ENCODE measurements at places on chromosomes 1 and 21.
A peak's percentile ranks its signal among the peaks of the same experiment; 100 is the strongest.

- DNase-seq: no peak
These were observed 9.0 kb upstream of the RHBG start for GRCh38 chr1:156359973-156360372.

GRCh38 chr1:33161061-33161681 is 20.7 kb downstream of the TRIM62 start:
- DNase-seq: no peak

DNA sequence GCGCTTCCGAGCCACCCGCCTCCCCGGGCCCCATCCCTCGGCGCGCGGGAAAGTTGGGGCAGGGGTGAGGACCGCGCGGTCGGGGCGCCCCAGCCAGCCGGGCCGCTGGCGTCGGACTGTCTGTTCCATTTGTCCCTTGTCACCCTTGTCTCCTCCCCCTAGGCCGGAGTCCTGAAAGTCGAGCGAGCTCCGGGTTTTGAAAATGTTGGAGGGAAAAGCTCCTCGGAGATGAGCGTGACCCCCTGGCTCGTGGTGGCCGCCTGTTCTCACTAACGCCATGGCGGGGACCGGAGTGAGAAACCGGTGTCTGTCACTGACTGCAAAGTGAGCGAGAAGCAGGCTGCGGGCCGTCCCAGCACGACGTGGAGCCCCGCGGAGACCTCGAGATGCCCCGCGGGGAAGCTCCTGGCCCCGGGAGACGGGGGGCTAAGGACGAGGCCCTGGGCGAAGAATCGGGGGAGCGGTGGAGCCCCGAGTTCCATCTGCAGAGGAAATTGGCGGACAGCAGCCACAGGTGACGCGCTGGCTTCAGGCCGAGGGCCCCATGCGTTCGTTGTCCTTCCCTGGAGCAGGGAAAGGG is 491 bp downstream of the PER3 start:
- DNase-seq: no peak

GRCh38 chr1:200638073-200638472 is 17.5 kb upstream of the KIF14 start:
- no peak for DNase-seq

- no peak for DNase-seq
These were observed 97.1 kb upstream of the C1orf87 start for GRCh38 chr1:60170709-60171108.

DNA sequence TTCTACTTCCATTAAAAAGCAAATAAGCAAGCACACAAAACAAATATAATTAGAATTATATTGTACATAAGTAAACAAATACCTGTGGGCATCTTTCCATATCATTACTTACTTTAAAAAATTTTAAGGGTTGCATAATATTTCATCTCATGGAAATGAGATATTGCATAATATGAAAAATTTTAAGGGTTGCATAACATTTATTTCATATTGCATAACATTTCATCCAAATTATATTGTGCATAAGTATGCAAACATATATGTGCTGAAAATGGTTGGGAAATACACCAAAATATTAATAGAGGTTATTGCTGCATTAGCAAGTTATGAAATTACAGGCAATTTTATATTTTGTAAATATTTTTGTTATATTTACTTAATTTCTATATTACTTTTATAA is 213.7 kb downstream of the KCNH1 start:
- no peak for DNase-seq

DNA sequence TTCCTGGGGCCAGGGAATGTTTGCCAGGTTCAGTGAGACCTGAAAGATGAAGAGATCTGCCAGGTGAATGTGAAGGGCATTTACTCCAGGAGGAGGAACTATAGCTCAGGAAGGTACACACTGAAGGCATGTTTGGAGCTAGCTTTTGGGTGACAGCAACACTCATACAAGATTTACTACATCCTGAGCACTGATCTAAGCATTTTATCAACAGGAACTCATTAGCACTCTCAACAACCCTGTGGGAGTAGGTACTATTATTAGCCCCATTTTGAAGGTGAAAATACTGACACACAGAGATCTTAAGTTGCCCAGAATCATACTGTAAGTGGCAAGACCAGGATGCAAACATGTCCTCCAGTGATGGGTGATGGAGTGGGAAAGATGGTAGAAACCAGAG is 6.7 kb downstream of the GADD45A start:
- no peak for DNase-seq

DNA sequence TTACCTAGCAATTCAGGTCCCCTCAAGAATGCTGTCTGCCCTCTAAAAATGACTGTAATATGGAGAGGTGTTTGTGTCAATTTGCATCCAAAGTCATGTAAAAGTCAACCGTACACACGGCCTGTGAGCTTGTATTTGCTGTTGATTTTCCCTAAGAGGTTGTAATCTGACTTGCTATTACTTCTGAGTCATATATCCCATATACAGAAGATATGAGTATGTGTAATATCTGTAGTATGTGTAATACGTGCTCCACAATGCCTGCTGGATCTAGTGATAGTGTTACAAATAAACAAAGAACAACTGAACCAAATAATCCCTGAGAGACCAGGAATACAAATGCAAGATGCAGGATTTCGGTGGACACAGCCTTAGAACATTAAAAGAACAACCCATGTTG is 1.4 kb upstream of the KCNJ6 start:
- DNase-seq: no peak

- no peak for DNase-seq
These were observed 42.8 kb downstream of the POFUT2 start for GRCh38 chr21:45244799-45245340.

DNA sequence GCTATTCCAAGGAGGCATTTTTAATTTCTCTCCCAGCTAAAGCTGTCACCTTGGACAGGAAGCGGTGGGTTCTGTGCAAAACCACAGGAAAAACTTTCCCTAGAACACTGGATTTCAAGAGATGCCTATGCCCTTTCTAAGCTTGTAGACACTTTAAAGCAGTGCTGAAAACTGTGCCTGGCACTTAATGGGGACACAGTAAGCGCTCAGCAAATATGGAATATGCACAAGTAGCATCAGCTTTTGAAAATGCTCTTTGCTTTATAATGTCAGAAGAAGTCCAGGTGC is 50.9 kb upstream of the TARBP1 start:
- DNase-seq: no peak

GRCh38 chr1:83705091-83705490 is 293.8 kb downstream of the TTLL7 start:
- DNase-seq: no peak

- DNase-seq: no peak
These were observed 213.0 kb downstream of the CRB1 start for GRCh38 chr1:197481101-197481500.

- DNase-seq: no peak
These were observed 183.3 kb downstream of the ST6GALNAC3 start for GRCh38 chr1:76257823-76258222.

DNA sequence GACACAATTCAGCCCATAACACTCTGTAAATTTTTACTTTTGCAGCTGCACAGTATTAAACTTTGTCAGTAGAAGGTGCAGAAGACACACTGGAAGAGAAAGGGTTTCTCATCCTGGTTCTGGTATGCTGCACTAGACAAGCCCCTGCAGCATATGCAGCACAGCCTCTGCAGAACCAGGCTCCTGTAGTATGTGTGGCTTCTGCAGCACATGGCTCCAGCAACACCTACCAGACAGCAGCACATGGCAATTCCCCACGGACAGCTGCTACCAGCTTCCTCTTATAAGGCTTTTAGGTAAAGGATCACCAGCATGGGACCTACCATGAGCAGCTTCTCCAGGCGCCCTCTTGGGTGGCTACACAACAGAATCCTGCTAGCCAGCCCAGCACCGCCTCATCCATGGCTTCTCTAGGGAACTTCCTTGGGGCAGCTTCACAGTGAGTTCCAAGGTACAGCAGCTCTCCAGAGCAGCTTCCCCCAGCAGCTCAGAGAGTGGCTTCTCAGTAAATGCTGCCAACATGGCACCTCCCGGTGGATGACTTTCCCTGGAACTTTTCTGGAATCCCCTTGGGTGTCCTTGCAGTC is 534.4 kb upstream of the CXADR start:
- DNase-seq: no peak

DNA sequence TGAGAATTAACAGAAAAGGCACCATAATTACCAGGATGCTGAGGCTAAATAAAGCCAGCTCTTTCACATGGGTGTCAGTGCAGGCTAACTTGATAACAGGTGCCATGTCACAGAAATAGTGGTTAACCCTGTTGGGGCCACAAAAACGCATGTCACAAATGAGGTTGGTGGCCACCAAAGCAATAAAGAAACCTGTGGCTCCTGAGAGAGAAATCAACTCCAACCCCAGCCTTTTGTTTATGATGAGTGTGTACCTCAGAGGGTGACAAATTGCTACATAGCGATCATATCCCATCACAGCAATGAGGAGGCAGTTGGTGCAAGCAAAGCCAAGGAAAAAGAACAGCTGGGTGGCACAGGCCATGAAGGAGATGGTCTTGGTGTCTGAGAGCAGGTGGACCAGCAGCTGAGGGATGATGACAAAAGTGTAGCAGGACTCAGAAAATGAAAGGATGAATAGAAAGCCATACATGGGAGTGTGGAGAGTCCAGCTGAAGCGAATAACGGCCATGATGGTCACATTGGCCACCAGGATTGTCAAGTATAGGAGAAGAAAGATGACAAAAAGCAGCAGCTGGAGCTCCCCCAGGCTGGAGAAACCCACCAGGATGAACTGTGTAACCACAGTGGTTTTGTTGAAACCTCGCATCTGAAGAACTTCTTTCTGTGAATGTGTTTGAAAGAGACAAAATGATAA is at the start of gene OR10T2:
OR10T2 (minus strand) TSS at position 649 of the 697 bp plus-strand sequence; CDS start at position 649, 0 bp downstream.
- no peak for DNase-seq

GRCh38 chr1:191889623-191890003 is 268.6 kb upstream of the RGS18 start:
- no peak for DNase-seq

DNA sequence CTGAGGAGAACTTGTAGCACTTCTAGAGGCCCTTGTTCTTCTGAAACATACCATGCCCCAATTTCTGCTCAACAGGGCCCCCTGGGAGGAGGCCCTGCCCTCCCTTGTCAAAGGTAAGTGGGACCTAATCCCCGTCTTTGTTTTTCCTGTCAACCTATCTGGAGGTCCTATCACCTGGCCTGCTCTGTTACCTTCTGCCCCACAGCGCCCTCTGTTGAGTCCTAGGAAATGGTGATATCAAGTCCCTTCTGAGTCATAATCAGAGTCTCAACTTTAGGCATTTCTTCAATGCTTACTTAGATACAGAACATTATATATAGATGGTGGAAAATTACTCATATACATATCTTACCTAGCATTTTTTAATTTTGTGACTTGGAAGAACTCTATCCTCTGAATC is 28.2 kb upstream of the FCRL4 start:
- DNase-seq: no peak

- DNase-seq: no peak
These were observed 189.0 kb downstream of the PLPP3 start for GRCh38 chr1:56390232-56390867.

DNA sequence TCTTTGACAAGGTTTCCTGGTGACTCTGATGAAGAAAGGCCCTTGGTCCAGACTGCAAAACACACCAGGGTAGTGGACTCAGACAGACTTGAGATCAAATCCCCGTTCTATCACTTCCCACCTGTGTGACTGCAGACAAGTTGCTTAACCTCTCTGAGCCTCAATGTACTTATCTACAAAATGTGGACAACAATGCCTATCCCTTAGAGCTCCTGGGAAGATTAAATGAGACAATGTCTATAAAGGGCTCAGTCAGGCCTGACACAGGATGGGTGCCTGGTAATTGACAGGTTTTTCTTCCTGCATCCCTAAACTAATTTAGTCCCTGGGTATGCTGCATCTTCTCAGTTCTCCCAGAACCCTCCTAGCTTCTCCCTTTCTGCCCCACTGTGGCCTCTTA is 37.9 kb upstream of the ZBTB40 start:
- no peak for DNase-seq

DNA sequence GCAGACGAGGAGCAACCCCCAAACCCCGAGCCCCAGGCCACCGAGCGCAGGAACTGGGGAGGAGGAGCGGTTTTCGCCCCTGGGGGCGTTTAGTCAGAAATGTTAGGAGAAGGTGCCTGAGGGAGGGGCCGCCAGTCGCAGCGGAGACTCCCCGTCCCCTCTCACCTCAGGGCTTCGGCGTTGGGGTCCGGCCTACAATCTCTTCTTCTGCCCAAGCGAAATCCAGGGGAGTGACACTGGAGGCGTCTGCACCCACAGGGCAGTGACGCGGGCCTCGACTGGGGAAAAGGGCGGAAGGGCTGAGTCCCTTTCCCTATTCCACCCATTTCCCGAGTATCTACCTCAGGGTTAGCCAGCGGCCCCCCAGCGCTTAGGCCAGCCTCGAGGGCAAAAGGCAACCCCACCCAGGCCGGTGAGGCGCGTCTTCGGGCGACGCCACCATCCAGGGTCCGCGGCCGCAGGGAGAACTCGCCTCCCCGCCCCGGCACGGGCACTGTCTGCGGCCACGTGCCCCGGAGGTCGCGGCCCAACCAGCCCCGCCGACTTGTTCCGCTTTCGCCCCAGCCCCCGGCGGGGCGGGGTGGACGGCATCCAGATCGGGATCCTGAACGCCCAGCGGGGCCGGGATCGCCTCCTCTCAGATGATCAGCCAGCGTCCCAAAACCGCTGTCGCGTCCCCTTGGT is 118.7 kb upstream of the BARHL2 start:
- no peak for DNase-seq

DNA sequence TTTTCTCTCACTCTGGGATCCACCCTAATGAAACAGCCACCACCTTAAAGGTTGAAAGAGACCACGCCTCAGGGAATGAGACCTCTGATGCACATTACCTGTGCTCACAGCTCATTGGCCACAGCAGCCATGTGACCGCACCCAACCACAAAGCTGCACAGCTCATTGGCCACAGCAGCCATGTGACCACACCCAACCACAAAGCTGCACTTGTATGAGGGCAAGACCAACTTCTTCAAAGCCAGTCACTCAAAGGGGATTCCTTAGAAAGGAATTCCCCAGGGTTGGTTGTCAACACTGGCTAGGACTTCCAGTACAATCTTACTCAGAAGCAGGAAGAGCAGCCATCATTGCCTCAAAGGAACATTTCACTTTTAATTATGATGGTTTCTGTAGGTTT is 43.6 kb upstream of the PDE9A start:
- peak; percentile 59 for DNase-seq

GRCh38 chr1:173205146-173206051 is 1.7 kb downstream of the TNFSF4 start:
- DNase-seq: no peak

- no peak for DNase-seq
These were observed 839.4 kb upstream of the ADGRL4 start for GRCh38 chr1:79845936-79846335.

DNA sequence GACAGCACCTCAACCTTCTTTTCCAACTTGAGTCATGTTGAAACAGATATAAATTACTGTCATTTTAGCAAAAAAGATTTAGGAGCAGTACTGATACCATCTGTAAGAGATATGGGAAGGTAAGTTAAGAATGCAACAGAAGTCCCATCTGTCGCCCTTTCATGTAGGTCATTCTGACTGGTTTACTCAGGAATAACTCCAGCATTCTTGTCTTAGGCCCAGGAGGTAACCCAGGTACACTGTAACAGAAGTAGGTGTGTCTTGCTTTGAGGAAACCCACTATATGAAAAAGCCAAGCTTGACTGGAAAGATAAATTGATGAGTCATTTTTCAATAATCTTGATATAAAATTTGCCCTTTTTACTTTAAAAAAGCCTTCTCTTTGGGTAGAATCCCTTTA is 35.4 kb downstream of the PGM1 start:
- no peak for DNase-seq

All from RWPE2 (cell line).